NCI-H524 (cell line): ENCODE measurements at places on chromosomes 4 and X.

GRCh38 chrX:105706041-105706440, 116.3 kb upstream of the NRK start:
- DNase-seq, result no peak

DNA sequence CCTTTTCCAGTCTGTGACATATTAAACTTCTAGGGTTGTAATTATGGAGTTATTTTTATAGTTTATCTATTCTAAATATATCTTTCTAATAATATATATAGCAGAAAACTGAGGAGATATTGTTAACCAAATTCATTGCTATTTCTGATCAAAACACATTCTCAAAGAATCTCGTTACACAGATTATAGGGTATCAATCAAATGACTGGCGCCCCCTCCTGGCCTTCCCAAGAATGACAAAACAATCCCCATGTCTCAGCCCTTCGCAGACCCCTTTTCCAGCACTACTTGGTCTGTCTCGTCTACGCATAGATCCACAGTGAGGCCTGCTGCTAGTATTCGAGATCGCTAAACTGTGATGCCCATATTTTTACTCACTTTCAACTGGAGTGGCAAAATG, 209.3 kb downstream of the GPC3 start:
- DNase-seq, result peak; percentile 29

DNA sequence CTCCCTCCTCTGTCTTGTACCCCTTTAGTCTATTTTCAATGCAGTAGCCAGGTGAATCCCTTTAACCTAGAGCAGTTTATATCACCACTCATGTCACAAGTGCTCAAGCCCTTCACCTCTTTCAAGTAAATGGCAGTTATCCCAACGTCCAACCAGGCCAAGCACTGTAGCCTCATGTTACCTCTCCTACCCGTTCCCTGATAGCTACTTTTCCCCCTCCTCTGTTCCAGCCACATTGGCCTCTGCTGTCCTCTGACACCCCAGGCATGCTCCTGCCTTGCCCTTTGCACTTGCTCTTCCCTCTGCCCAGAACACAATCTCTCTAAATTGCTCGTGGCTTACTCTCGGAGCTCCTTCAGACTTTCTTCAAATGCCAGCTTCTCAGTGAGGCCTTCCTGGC, 15.2 kb downstream of the GUCY1B1 start:
- DNase-seq, result no peak

GRCh38 chr4:53763813-53764597, 172.7 kb upstream of the LNX1 start:
- no peak for DNase-seq

GRCh38 chr4:101921370-101921769, 130.8 kb downstream of the BANK1 start:
- DNase-seq, result no peak

DNA sequence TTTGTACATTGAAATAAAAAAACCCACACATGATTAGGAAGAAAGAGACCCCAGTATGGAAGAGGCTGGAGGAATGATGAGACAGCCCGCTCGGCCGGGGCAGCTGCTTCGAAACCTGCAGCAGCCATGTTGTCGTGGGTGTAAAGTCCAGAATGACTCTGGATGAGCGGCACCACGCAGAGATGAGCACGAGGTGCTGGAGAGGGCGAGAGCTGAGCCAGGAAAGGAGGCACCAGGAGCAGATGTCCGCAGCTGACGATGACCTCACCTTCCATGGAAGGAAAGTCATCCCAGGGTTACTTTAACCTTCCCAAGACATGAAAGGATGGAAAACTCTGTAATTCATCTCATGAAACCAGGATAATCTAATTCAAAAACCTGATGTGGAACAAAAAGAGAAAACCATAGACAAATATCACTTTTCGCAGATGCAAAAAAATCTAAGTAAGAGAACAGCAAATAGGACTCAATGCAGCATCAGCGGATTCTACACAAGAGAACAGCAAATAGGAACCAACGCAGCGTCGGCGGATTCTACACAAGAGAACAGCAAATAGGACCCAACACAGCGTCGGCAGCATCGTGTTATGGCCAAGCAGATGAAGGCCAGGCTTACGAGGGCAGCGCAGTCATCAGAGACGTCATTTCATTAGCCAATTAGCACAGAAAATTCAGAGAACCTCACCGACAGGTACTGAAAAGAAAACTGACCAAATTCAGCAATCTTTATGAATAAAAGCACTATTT, 25.9 kb upstream of the SPON2 start:
- no peak for DNase-seq

- DNase-seq, result no peak
These were observed 319.1 kb upstream of the RPS6KA3 start for GRCh38 chrX:20585782-20586181.

- DNase-seq, result no peak
These were observed 62.9 kb upstream of the PGRMC2 start for GRCh38 chr4:128350449-128351045.

DNA sequence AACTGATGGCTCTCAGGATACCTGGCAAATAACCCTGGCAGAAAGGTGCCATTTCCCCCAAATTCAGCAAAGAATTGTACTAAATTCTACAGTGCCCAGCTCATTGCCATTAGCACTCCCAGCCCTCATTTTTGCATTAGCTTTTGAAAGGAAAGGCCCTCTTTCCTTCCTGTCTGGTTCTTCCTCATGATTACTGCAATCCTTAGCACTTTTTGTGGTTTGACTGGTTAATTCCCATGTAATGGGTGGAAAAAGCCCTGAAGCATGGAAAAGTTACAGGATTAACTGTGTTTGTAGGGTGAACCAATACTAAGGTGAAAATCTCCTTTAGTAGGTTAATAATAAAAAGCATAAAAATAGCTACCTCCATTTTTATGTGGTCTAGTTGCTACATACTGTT, 139.5 kb downstream of the NPNT start:
- DNase-seq, result no peak

DNA sequence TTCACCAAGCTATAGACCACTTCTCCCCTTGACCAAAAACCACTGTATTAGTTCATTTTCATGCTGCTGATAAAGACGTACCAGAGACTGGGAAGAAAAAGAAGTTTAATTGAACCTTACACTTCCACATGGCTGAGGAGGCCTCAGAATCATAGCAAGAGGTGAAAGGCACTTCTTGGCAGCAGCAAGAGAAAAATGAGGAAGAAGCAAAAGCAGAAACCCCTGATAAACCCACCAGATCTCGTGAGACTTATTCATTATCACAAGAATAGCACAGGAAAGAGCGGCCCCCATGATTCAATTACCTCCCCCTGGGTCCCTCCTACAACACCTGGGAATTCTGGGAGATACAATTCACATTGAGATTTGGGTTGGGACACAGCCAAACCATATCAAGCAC, 97.8 kb downstream of the DOCK11 start:
- no peak for DNase-seq

DNA sequence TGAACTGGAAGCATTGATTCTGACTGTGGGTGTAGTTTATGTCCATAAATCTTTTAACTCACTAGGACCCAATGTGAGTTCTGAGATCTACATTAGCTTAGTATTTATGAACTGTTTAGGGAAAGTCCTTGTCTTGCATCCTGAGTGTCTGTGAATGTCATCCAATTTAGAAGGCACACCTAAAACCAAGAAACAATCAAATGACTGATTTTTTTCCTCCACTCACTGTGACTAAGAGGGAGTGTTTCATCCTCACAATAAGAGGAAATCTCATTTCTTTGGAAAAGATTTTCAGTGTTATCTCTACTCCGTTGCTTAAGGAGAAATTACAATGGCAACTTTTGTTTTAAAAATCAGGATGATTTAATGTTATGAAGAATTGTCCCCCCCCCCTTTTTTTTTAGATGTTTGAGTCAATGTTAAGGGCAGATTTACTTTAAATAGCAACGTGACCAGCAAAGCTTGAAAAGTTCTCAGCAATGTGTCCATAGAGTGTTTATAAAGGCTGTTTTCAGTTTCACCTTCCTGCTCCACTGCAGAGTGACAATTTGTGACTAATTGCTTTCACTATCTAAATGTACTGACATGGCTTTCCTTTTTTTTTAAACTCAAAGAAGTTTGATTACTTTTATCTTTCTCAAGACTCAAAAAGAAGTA, 173.0 kb downstream of the SPCS3 start:
- no peak for DNase-seq

- DNase-seq, result no peak
These were observed 170.4 kb downstream of the FRAS1 start for GRCh38 chr4:78227411-78228057.
